ENCODE measurements at places on chromosomes 4 and X.

GRCh38 chr4:98610431-98610830, 48.0 kb downstream of the TSPAN5 start:
- DNase-seq, result no peak

- no peak for DNase-seq
These were observed 161.3 kb upstream of the PSAPL1 start for GRCh38 chr4:7595934-7596461.

- DNase-seq, result no peak
These were observed 71.3 kb upstream of the PGRMC2 start for GRCh38 chr4:128358913-128359279.

GRCh38 chrX:117455787-117456186, 660.8 kb downstream of the KLHL13 start:
- no peak for DNase-seq
